ENCODE measurements at places on chromosomes 7 and 10.
A peak's percentile ranks its signal among the peaks of the same experiment; 100 is the strongest.

GRCh38 chr7:73557397-73558257 lies at the start of gene BCL7B:
BCL7B (minus strand) TSS chr7:73557690; CDS start chr7:73557578, 112 bp downstream.
- H3K4me1 ChIP-seq: no peaks in the 10 kb centered on the region
- peak; percentile 79 for DNase-seq
- H3K27me3 ChIP-seq: no peaks in the 10 kb centered on the region
- no peaks in the 10 kb centered on the region for H3K36me3 ChIP-seq
- H3K4me3 ChIP-seq: peak within 1 kb of the TSS; percentile 72

GRCh38 chr7:26348234-26348851 lies 56.7 kb downstream of the SNX10 start:
- no peak overlapping the region for H3K4me3 ChIP-seq
- H3K36me3 ChIP-seq: no peaks in the 10 kb centered on the region
- no peak overlapping the region for H3K27ac ChIP-seq
- no peak for DNase-seq

DNA sequence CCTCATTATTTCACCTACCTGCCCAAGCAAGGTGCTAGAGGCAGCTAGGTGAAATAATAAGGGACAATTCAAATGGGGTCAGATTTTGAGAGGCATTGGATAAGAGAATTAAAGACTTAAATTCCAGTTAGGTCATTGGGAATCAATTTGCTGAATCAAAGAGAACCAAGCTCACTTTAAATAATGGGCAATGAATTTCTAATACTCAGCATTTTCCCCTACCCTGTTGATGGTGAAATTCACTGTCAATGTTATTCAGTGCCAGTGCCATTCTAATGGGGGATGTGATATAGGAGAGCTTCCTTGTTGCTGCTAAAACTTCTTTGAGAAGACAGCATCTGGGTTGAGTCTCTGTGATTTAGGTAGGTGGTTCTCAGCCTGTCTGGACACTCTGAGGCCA lies 509.3 kb downstream of the PHTF2 start:
- H3K27me3 ChIP-seq: no peaks in the 10 kb centered on the region
- no peak for DNase-seq
- no peak overlapping the region for H3K27ac ChIP-seq
- H3K4me1 ChIP-seq: no peaks in the 10 kb centered on the region

GRCh38 chr7:140225562-140226249 lies 48.9 kb upstream of the KDM7A start:
- no peaks in the 10 kb centered on the region for H3K36me3 ChIP-seq
- H3K4me1 ChIP-seq: no peaks in the 10 kb centered on the region
- H3K27ac ChIP-seq: no peak overlapping the region
- no peak overlapping the region for H3K4me3 ChIP-seq
- no peaks in the 10 kb centered on the region for H3K27me3 ChIP-seq
- no peak for DNase-seq

DNA sequence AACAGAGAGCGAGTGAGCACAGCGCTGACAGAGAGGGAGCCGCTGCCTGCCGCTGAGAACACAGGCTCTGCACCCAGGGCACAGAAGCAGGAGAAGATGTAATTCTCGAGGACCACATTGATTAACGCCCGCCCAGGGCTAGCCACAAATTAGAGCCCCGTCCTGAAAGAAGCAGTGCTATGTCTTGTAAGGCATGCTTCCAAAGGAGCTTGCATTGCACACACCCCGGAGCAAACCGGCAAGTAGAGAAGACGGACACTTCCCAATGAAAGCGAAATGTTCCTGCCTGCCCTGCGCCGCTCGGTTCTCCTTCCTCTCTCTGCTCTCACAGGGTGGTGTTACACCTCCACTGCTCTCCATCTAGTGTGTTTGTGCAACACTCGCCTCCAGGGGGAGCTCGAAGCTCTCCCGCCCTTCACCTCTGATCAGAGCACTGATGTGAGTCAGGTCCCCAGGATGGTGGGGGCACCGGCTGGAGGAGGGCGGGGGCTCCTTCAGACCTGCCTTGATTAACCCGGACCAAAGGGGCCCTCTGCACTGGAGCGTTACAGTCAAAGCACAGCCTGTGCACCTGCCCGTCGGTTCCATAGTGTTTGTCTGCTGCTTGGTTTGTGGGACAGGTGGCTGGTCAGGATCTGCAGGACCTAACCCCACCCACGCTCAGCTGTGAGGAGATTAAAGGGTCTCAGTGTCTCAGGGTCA lies 316.5 kb downstream of the ADARB2 start:
- DNase-seq: peak; percentile 93
- peak overlapping the region; percentile 38 for H3K4me3 ChIP-seq
- H3K27me3 ChIP-seq: no peaks in the 10 kb centered on the region
- no peak overlapping the region for H3K27ac ChIP-seq
- no peaks in the 10 kb centered on the region for H3K4me1 ChIP-seq

Data from mesendoderm (in vitro differentiated cells).